Activated gamma-delta T cell (primary cell): ENCODE measurements at places on chromosomes 11 and 22.
A peak's percentile ranks its signal among the peaks of the same experiment; 100 is the strongest.

DNA sequence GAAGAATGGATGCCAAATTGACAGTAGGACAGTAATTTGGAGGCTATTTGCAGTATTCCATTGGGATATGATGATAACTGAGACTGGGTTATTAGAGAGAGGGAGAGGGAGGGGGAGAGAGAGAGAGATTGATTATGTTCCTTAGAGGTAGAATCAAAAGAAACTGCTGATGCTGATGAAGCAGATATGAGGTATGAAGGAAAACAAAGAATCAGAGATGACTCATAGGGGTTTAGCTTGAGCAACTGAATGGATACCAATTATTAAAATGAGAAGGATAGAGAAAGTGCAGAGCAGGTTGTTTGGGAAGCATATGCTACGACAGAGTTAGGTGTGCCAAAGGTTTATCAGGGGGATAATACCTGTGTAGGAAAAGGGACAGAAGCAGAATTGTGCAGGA is 12.8 kb upstream of the NUCB2 start:
- no peak for DNase-seq

GRCh38 chr22:26394777-26395176 is 34.3 kb upstream of the ASPHD2 start:
- no peak for DNase-seq

DNA sequence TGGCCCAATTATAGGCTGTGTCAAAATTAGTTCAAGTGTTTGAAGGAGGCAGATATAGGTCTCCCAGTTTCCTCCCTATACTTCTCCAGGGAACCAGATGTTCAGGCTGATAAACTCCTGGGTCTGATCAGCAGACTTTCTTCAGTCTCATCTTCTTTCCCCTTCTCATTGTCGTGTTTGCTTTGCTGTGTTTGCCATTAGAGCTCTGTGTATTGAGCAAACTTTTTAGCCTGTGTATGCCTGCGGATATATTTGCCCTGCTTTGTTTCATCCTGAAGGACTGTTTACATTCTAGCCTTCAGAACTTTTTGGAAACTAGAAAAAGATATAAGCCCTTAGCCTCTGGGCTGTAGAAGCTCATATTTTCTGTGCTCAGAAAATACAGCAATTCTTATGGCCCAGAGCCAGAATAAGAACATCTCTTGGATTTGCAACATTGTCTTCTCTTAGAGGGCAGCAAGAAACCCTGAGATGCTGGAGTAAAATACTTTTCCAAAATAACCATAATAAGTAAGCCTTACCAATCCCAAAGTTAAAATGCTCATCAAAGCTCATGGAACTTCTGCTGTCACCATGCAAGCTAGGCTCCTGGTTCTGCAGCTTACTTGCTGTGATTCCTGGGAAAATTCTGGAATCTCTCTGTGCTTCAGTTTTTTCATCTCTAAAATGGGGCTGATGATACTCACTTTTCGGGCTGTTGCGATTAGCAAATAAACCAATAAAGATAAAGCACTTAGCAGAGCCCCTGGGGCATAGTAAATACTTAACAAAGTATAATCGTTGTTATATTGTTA is 34.1 kb upstream of the ME3 start:
- no peak for DNase-seq

DNA sequence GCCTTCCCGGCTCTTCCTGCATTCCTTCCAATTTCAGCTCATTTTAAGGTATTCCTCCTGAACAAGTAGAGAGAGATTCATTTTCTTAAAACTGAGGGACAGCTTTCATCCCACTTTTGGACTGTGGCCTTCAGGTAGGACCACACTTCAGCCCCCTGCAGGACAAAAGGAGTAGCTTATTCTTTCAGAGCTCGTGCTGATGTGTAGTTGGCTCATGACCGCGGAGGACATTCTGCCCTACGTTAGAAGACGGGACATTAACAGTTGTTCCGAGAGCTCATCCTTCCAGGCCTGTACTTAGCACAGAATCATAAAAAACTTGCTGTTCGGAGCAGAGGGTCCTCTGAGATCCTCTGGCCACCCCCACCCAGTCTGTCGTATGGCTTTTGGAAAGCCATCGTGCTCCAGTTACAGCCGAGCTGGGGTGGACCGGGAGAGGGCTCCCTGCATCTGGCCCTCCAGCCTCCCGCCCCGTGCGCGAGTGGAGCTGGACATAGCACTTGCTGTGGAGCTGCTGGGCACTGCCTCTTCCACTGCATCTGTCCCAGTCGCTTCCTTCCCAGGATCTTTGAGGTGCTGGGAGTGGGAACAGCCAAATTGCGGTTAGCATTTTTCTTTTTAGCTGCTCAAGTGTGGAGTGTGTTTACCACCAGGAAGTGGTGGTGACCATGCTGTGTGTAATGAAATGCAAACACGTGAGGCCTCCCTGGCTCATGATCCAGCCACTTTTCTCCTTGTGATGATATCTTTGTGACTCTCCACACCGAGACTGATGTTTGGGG is 250.3 kb downstream of the TBC1D22A start:
- DNase-seq: no peak

- no peak for DNase-seq
These were observed 176.6 kb downstream of the ADAMTS15 start for GRCh38 chr11:130624971-130625544.

GRCh38 chr11:47179655-47179991 is 2.9 kb upstream of the ARFGAP2 start:
- DNase-seq: no peak

DNA sequence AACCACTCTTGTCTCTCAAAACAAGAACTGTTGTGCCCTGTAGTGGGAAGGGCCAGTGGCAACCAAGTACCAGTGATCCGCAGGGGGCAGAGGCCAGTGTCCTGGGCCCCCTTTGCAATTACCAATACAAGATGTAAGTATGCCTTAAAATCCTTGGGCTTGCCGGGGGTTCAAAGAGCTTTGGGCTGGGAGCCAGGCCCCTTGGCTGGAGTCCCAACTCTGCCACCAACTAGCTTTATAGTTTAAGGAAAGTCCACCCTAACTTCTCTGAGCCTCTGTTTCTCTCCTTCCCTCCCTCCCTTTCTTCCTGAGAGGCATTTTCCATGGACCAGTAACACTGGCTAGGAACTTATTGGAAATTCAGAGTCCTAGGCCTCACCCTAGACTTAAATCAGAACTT is 15.5 kb downstream of the CLMP start:
- no peak for DNase-seq

- DNase-seq: no peak
These were observed 92.5 kb downstream of the CCDC83 start for GRCh38 chr11:85947431-85948272.

- DNase-seq: no peak
These were observed 26.4 kb downstream of the MN1 start for GRCh38 chr22:27775087-27775698.

GRCh38 chr11:57457643-57458023 is 2.7 kb upstream of the RTN4RL2 start:
- no peak for DNase-seq

- peak; percentile 36 for DNase-seq
These were observed 10.2 kb downstream of the PCNX3 start for GRCh38 chr11:65625628-65626342.

DNA sequence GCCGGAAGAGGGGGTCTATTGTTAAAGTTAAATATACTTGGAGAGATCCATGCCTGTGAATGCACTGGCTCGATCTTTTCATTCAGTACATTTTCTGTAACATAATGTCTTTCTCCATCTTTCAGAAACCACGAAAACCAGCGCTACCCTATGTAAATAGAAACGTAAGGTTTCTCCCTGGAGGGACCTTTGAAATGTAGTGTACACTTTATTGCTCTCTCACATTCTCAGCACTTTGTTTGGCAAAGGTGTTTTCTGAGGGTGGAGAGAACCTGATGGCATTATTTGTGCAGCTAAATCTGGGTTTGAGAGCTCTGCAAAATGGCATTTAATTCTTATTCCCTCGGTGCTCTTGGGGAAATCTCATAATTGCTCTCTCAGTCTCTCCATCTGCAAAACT is 468.4 kb downstream of the NELL1 start:
- no peak for DNase-seq

- DNase-seq: no peak
These were observed 365.5 kb downstream of the MIAT start for GRCh38 chr22:27022896-27023361.

GRCh38 chr11:74253361-74253760 is 58.1 kb downstream of the P4HA3 start:
- no peak for DNase-seq

DNA sequence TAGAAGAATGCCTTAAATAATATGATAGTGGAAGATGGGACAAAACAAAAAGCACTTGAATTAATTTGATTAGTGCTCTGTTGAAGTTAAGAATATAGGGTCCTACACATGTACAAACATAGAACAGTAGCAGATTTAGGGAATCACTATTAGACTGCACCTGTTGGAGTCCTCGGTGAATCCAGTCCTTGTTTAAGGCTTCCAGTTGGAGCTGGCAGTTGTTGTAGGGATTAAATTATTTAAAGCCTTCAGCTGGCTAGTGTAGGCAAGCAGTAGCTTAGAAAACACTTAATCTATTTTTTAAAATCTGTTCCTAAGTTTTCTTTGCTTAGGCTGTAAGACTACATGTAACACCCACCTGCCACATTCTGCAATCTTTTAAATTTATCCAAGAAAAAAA is 24.5 kb upstream of the CSTF3 start:
- no peak for DNase-seq

- no peak for DNase-seq
These were observed 41.4 kb downstream of the DNHD1 start for GRCh38 chr11:6538456-6538855.

- DNase-seq: no peak
These were observed 73.5 kb downstream of the USP35 start for GRCh38 chr11:78262238-78262637.

DNA sequence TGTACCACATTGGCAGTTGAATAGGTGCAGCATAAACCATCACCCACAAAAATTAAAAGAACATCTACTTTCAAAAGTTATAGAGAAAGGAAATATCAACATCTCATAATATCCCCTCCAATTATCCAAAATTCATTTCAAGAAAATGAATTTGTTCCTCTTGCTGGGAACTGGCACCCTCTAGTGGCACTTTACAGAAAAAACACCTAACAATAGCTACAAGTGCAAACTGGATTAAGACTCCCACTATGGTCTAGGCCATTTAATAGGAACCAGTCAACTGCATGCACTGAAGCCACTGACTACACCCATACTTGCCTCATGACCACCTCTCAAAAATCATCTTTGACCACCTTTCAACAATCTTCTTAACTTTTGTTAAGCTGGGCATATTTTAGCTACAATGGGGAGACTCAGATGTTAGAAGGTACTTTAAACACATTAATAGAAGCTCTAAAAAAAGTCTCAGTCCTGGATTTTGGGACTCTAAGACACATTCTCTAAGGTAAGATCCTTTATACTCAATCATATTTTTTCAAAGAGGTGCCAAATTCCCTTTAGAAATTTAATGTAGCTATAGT is 17.3 kb downstream of the TRAF6 start:
- DNase-seq: no peak
